ENCODE measurements at places on chromosomes 12 and 14.
A peak's percentile ranks its signal among the peaks of the same experiment; 100 is the strongest.

GRCh38 chr12:6647083-6647604, at the start of gene ACRBP:
ACRBP (minus strand) TSS chr12:6647432; CDS start chr12:6647366, 66 bp downstream.
- no peak for DNase-seq

DNA sequence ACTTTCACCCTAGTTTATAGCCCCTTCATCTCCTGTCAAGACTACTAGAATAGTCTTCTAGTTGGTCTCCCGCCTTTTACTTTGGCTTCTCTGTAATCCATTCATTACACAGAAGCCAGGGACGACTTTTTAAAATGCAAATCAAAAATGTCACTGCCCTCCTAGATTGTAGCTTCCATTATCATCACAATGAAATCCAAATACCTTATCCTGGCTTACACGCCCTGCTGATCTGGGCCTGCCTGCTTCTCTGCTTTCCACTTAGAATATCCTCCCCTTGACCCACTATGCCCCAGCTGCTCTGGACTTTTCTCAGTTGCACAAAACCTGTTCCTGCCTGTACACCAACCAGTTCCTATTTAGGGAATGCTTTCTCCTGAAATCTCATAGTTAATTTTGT, 4.5 kb upstream of the EEA1 start:
- no peak for DNase-seq

GRCh38 chr12:112005419-112006395, 7.3 kb downstream of the TMEM116 start:
- DNase-seq = no peak

DNA sequence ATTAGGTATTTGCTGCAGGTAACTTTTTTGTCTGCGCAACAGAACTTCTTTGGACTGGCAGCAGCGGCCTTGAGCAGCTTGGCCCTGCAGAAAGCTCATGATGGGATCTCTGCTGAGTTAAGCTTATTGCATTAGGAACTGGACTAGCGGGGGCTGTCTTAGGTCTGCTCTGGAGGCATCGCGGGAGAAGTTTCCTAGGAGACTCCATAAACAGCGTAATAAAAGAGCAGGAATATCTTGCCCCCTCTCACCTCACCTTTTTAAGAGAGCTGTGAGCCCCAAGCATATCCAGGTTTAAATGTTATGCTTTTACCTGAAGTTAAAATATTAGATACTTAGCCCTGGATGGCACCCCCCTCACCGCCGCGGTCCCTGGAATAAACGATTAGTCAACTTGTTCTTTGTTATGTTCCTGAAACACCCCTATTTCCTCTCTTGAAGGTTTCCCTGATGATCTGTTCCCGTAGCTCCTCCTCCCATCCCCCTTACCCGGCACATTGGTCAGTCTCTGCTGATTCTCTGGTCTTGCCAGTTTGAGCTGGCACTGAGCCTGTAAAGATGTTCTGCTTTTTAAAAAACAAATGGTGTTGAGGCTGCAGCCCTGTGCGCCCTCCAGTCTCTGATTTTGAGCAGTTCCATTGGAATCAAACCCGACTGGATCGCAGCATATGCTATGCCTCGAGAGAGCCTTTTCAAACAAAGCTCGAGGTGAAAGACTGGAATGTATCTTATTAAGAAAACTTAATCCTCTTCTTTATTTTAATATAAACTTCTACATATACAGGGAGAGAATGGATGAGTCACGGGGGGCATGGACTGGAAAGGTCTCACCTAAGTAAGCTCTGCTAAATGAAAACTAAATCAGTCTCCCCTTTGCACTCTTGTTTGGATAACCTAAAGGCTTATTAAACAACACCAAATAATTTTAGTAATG, 1.9 kb downstream of the MLXIP start:
- no peak for DNase-seq

DNA sequence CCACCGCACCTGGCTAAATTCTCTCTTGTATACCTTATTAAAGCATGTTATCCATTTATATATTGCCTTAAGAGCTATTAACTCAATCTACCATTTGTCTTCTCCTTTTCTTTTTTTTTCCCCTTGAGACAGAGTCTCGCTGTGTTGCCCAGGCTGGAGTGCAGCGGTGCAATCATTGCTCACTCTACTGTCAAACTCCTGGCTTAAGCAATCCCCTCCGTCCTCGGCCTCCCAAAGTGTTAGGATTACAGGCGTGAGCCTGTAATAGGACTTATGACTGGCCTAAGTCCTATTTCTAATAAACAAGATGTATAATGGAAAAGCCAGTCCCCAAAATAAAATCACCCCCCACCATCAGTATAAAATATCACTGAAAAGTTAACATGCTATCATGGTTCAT, 14.4 kb downstream of the SNX6 start:
- DNase-seq = no peak

GRCh38 chr12:132066345-132066685, 77.8 kb downstream of the DDX51 start:
- peak; percentile 8 for DNase-seq

- no peak for DNase-seq
Observed at GRCh38 chr14:44988694-44989093, 26.7 kb downstream of the TOGARAM1 start.

- DNase-seq = no peak
Observed at GRCh38 chr12:65956056-65956738, 131.9 kb downstream of the HMGA2 start.

- DNase-seq = no peak
Observed at GRCh38 chr14:23866269-23866668, 87.3 kb upstream of the DHRS4 start.

DNA sequence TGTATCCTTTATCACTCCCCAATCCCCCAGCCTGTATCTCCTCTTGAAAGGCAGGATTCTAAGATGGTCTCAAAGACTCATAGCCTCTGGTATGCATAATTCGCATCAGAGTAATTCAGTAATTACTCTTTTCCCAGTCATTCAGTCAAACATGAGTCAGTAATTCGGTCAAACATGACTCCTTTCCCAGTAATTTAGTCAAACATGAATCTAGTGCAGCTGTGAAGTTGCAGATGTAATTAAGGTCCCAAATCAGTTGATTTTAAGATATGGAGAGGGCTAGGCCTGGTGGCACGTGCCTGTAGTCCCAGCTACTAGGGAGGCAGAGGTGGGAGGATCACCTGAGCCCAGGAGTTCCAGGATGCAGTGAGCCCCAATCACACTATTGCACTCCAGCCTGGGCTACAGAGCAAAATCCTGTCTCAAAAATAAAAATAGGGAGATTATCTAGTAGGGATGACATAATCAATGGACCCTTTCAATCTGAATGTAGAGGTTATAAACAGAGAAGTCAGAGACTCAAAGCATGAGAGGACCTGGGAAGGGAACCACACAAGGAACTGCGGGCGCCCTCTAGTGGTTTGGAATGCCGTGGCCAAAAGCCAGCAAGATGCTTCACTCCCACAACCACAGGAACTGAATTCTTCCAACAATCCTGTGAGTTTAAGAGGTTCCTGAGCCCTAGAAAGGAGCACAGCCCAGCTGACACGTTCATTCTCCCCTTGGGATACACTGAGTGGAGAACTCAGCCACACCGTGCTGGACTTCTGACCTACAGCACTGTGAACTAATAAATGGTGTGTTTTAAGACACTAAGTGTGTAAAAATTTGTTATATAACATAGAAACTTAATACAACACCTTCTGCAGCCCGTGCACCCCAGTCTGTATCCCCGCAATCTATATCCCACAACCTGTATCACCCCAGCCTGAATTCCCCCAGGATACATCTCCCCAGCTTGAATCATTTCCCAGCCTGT, 14.3 kb upstream of the ARMH4 start:
- DNase-seq = peak; percentile 67

- DNase-seq = no peak
Observed at GRCh38 chr14:55317542-55318306, 46.5 kb downstream of the FBXO34 start.

GRCh38 chr12:19967431-19967830, 400.9 kb upstream of the PDE3A start:
- no peak for DNase-seq

DNA sequence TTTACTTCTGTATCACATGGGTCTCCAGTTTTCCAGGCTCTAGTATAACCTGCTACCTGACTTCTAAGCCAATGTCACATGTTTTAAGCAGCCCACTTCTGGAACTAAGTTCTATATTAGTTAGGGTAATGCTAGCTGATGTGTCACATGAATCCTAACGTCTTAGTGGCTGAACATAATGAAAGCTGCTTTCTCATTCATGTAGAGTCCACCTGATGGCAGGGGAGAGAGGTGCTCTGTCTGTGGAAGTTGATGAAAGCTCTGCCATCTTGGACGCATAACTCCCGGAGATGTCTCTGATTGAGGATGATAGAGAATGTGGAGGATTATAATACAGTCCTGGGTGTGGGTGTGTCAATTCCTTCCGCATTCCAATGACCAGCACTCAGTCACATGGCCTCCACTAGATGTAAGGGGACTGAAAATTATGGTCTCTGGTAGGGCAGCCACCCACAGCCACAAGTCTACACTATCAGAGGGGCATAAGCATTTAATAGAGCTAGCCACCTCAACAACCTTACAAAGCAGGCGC, 234.4 kb upstream of the CRY1 start:
- no peak for DNase-seq

- no peak for DNase-seq
Observed at GRCh38 chr14:98926146-98926545, 345.9 kb downstream of the BCL11B start.

- DNase-seq = no peak
Observed at GRCh38 chr12:28374556-28374955, 184.3 kb downstream of the CCDC91 start.

DNA sequence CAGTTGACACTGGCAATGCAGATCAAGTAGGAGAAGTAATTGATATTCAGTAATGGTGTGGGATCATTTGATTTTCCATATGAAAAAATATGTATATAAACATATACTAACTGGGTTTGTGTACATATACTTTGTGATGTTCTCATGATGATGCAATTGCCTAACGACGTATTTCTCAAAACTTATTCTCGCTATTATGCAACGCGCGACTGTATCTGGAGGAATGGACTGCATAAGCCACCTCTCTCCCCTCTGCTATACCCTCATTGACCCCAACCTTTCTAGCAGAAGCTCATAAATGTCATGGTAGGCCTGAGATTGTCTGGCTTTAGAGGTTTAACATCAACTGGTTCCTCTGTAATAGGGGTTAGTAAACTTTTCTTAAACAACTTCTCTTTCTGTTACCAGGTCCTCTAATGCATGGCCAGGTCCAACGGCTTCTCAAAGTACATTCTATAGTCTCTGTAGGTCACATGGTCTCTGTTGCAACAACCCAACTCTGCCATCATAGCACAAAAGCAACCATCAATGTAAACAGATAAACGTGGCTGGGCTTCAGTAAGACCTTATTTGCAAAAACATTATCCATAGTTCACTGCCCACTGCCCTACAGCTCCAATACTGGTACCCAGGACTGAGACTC, 59.3 kb downstream of the FOXN3 start:
- no peak for DNase-seq

DNA sequence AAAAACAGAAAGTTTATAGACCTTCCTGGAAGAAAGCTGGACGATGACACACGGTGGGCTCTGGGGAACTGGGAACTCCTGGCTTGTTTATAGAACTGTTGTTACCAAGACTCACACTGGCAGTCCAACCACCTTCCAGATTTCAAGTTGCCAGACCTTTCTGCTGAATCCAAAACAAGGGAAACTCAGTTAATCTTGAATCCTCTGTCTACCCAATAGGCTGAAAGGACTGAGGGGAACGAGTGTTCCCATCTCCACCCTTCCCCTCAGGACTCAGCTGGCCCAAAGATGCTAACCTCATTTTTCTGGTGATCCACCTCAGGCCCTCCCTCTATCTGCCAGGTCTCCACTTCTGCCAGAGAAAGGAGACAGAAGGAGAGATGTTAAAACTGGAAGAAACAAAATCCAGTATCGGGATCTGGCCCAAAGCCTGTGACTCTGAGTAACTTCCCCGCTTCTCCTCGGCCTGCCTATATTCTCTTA, 231.4 kb downstream of the ANO2 start:
- no peak for DNase-seq

GRCh38 chr12:100295764-100296555, 29.0 kb downstream of the SCYL2 start:
- no peak for DNase-seq

- no peak for DNase-seq
Observed at GRCh38 chr12:27246774-27247173, 2.7 kb downstream of the STK38L start.

DNA sequence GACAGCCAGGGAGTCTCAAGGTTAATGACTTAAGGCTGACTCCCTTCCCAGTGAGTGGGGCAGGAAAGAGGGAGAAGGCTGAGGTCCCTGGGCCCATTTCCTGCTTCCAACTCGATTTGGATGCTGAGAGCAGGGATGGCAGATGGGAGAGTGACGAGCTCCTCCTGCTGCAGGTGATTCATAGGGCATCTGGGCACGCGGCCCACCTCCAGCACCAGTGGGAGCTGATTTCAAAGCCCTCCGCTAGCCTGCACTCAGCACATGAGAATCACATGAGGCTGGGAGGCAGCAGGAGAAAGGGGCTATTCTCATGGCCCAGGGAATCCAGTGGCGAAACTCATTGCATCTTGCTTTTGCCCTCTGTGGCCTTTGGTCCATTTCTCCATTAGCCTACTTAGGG, 90.8 kb downstream of the SSPN start:
- no peak for DNase-seq

DNA sequence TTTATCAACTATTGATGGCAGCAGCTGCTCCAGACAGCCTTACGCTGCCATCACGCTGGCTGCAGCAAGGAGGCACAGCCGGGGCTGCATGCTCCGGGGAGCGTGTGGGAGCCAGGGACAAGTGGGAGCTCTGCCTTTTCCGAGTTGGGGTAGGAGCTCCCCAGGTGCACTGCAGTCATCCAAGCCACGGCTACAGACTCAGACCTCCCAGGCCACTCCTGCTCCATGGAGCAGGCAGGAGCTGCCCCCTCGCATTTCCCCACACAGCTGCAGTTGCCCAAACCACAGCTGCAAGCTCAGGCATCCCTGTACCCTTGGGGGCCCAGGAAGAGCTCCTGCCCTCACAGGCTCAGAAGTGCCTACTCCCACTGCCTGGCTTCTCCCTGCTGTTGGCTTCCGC, 184.7 kb downstream of the CPNE8 start:
- DNase-seq = no peak

DNA sequence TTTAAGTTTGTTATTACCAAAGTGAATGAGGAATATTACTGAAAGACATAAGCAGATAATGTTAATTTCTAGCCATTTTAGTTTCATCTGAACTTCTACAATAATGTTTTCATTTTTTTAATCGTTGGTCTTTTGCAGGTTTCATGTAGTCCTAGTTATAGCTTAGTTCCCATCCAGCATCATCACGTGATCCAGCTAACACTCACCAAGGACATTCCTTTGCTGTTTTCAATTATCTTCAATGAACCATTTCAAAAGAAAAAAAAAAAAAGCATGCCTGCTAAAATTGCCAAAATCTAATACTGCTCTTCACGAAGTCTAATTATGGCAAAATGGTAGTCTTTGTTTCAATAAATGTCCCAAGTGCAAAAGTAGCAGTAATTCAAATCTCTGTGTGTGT, 187.7 kb upstream of the ATXN7L3B start:
- no peak for DNase-seq

DNA sequence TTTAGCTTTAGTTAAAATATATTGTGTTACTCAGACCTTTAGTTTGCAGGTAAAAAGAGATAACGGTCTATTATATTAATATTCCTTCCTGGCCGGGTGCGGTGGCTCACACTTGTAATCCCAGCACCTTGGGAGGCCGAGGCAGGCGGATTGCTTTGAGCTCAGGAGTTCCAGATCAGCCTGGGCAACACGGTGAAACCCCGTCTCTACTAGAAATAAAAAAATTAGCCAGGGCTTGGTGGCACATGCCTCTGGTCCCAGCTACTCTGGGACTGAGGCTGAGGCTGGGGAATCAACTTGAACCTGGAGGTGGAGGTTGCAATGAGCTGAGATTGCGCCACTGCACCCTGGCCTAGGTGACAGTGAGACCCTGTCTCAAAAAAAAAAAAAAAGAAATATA, 13.2 kb upstream of the EID3 start:
- no peak for DNase-seq

- DNase-seq = no peak
Observed at GRCh38 chr14:31932675-31933074, 144.4 kb upstream of the ARHGAP5 start.
